ENCODE measurements at places on chromosomes 4 and X.

DNA sequence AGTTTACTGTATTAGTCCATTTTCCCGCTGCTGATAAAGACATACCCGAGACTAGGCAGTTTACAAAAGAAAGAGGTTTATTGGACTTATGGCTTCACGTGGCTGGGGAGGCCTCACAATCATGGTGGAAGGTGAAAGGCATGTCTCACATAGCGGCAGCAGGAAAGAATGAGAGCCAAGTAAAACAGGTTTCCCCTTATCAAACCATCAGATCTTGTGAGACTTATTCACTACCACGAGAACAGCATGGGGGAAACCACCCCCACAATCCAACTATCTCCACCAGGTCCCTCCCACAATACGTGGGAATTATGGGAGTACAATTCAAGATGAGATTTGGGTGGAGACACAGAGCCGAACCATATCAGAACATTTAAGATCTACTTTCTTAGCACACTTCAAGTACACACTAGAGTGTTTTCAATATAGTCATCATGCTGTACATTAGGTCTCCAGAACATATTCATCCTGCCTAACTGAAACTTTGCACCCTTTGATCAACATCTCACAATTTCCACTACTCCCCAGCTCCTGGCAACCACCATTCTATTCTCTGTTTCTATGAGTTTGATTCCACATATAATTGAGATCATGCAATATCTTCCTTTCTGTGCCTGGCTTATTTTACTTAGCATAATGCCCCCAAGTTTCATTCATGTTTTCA lies 341.0 kb downstream of the ARHGAP24 start:
- no peak for DNase-seq

DNA sequence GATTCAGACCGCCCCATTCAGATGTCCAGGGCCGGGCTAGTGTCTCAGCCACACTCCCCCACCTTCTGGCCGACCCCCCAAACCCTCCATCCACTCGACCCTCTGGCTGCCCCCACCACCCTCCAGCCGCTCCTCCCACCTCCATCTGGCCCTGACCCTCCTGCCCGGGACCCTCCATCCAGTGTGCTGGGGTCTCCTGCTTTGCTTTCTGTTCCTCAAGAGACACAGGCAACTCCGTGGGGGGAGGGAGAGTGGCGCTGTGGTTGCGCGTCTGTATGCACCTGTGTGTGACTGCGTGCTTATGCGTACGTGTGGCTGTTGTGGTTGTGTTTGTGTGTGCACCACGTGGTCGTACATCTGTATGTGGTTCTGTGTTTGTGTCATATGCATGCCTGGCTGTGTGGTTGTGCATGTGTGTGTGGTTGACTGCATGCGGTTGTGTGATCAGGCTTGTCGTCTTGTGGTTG lies 33.3 kb downstream of the CPLX1 start:
- no peak for DNase-seq

DNA sequence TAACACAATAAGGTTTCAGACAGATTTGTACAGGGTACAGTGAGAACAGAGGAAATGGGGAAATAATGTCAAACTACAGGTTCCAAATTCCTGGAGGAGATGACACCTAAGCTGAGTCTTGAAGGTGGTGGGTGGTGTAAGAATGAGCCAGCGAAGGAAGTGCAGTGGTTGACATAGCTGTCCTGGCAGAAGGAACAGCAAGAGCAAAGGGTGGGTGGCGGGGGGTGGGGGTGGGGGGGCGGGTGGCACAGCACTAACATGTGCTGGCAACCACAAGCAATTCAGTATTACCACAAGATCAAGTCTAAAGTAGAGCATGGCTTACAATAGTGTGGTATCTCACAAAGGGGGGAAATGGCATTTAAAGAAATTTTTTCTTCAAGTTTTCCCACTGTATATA lies 13.1 kb upstream of the G3BP2 start:
- no peak for DNase-seq

- no peak for DNase-seq
Measured at GRCh38 chrX:53071064-53071463, 11.1 kb upstream of the TSPYL2 start.

GRCh38 chr4:81786766-81787165 lies 315.1 kb upstream of the RASGEF1B start:
- no peak for DNase-seq

GRCh38 chr4:9861561-9861960 lies 80.1 kb downstream of the DRD5 start:
- DNase-seq = no peak

GRCh38 chr4:25466966-25467697 lies 90.1 kb downstream of the ANAPC4 start:
- no peak for DNase-seq

DNA sequence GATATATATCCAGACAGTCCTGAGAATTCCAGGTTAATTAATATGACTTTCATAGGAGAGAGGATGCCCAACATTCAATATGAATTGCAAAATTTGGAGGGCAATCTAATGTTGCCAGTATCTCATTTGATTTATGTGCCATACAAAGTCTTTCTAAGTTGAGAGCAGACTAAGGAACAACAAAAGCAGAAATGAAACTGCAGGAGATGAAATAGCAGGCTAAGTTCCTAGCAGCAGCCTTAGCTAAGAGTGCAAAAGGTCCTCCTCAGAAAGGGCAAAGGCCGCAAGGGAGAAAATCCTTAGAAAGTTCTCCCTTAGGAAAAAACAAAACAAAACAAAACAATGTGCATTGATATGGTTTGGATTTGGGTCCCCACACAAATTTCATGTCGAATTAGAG lies 602.9 kb upstream of the HTR2C start:
- DNase-seq = no peak

DNA sequence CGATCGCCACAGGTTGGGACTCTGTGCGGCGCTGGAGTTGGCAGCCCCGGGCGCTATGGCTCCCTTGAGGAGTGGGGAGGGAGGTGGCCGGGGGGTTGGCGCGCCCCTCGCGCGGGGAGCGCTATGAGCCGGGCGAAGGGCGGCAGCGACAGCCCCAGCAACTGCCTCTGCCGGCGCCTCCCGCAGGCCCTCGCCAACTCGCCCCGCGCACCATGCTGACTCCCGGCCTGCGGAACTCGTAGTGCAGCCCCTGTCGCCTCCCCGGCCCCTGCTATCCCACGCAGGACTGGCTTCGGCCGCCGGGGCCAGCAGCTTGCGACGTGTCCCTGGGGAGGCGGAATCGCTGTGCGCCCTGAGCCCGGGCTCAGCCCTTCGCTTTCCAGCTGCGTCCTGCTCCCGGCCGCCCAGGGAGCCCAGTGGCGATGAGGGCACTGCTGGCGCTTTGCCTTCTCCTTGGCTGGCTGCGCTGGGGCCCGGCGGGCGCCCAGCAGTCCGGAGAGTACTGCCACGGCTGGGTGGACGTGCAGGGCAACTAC lies 415 bp downstream of the SHISA3 start:
- DNase-seq = no peak

DNA sequence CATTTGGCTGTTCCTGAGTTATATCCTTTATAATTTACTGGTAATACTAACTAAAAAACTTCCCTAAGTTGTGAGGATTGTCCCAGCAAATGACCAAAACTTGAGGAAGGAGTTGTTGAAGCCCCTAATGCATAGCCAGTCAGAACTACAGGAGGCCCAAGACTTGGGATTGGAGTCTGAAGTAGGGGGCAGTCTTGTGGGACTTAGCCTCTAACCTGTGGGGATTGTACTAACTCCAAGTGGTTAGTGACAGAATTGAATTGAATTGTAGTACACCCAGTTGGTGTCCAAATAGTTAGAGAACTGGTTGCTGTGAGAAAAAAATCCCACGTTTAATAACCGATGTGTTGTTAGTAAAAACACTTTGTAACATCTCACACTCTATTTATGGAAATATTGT lies 1506.3 kb downstream of the ADGRL3 start:
- DNase-seq = no peak

- no peak for DNase-seq
Measured at GRCh38 chr4:41410049-41410448, 127.9 kb upstream of the LIMCH1 start.

DNA sequence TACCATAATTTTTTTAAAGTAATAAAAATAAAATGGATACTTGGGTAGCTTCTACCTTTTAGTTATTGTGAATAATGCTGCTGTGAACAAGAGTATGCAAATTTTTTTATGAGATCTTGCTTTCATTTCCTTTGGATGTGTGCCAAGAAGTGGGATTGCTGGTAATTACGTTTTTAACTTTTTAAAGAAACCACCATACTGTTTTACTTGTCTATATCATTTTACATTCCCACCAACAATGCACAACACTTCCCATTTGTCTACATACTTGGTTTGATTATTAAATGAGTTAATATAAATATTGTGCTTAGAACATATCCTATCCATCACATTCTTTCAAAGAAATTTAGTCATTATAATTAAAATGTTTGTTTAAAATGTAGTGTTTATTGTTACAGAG lies 3.9 kb upstream of the SULT1B1 start:
- DNase-seq = no peak
